ENCODE measurements at places on chromosomes 2 and 18.

GRCh38 chr2:207873794-207874193 lies 104.1 kb upstream of the FZD5 start:
- no peak for DNase-seq

DNA sequence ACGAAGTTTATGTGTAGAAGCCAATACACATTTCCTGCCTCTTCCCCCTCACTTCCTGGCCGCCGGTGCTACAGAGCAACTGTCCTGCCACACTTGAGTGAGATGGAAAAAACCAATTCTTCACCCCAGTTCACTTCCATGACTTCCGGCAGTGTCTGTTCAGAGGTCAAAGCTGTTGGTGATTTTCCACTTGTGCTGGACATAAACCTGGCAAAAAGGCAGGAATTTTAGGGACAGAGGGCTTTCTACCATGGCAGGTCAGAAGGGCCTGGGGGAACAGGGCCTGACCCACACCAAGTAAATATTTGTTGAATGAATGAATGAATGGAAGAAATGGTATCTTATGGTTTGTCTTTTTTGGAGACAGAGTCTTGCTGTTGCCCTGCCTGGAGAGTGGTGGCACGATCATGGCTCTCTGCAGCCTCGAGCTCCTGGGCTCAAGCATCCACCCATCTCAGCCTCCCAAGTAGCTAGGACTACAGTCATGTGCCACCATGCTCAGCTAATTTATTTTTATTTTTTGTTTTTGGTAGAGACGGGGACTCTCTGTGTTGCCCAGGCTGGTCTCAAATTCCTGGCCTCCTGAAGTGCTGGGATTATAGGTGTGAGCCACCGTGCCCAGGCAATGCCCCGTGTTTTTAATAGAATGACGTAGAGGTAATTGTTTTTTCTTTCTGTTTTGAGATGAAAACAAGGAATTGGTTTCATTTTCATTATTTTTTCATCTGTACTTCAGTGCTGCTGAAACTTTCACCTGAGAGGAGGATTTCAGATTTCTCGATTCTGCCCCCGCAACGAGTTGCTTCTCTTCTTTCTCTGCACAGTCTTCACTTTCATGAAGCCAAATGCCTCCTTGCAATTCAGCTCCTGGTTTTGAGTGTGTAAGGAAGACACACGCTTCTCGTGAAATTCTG lies 48.0 kb upstream of the LPIN2 start:
- no peak for DNase-seq

GRCh38 chr18:47720741-47721140 lies 209.7 kb downstream of the SMAD2 start:
- no peak for DNase-seq

- DNase-seq, result no peak
Measured at GRCh38 chr2:1147873-1148612, 197.4 kb downstream of the SNTG2 start.

GRCh38 chr2:7196883-7197282 lies 279.7 kb downstream of the RNF144A start:
- DNase-seq, result no peak

DNA sequence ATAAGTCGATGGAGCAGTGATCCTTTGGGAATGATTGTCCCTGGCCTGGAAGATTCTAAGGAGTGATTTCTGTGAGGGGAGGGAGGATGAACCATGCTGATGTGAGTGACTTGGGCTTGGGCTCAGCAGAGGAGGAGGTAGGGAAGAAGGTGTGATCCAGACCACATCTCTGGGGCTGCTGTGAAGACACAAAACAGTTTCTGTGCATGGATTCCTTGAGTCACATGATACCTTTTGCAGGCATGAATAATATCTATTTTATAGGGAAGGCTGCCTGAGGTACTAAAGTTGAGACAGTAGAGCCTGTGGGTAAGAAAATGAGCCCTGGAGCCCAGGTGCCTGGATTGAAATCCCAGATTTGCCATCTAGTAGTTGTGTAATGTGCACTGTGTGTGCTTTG lies 29.8 kb downstream of the SLC1A4 start:
- no peak for DNase-seq

Data from ELR (cell line).